ENCODE measurements at places on chromosomes 7 and 10.

DNA sequence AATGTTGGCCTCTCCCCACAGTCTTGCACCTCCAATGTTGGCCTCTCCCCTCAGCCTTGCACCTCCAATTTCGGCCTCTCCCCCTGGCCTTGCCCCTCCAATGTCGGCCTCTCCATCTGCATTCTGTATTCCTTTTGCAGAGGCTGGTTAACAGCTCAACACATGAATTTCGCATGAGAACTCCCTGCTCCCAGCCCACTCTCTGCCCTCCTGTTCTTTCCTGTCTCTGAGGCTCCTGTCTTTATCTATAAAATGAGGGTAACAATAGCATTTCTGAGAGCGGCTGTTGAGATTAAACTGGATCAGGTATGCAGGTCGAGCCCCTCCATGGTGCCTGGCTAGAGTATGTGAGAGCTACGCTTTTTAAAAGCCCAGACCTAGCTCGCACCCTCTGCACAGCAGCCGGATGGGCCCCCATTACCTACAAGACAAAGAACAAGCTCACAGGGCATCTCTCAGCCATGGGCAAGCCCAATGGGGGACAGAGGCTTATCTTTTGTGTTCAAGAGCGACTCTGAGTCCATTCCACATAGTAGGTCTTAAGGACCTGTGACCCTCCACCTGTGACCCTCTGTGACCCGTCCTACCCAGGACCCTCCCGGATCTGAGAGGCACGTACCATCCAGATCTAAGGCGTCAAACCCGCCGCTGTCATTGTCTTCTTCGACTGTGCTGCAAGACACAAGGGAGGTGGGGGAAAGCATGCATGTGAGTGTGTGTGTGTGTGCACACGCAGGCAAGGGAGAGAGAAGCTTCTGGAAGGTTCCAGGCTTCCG is 82.2 kb upstream of the GNA12 start:
- DNase-seq: peak; percentile 62

- DNase-seq: no peak
These were observed 3.9 kb downstream of the FBXW4 start for GRCh38 chr10:101691081-101691480.

DNA sequence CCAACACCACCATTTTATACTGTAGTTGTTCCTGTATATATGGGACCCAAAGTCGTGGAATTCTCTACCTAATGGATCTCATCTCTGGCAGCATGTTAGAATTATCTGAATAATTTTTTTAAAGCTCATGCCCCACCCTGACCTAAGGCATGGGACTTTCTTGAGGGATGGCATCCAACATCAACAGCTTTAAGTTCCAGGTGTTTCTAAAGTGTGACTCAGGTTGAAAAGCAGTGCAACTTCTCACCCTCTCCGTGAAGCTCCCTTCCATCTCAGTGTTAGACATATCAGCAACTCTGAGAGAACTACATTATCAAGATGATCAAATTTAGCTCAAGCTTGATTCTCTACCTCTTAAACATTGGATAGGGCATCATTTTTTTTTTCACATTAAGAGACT is 18.1 kb upstream of the RAB18 start:
- no peak for DNase-seq

DNA sequence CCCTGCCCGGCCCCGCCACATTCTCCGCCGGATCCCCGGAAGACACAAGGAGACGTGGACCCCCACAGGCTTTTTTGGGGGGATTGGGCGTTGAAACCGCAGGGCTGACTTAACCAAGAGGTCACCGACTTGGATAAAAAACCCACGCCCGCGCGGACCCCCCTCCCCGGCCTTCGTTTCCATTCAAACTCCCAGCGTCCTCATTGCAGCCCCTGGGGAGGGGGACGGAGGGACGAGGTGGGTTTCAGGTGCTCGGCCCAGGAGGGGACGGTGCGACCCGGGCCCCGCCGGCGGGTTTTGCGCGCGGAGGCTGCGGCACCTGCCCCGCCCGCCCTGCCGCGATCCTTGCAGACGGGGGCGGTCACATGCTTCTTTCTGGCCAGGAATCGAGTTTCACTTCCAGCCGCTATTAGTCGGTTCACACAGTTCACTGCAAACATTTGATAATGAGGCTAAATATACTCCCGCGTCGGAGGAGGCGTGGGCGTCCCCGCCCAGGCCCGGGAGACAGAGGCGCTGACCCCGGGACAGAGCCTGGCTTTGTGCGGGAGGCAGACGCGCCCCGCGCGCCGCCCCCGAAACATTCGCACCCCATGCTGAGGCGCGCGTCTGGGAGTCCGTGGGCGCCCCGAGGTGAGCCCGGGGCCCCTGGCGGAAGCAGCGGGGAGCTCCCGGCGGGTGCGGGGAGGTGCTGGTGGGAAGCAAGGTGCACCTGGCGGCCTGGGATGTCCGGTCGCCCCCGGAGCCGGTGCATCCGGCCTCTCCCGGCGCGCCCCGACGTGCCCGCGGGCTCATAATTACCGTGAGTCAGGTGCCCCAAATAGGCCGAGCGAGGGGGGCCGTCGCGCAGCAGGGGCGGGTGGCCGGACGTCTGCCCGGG is 2.7 kb upstream of the PDGFA start:
- no peak for DNase-seq

- no peak for DNase-seq
These were observed 41.3 kb downstream of the PIP4K2A start for GRCh38 chr10:22673091-22673392.

DNA sequence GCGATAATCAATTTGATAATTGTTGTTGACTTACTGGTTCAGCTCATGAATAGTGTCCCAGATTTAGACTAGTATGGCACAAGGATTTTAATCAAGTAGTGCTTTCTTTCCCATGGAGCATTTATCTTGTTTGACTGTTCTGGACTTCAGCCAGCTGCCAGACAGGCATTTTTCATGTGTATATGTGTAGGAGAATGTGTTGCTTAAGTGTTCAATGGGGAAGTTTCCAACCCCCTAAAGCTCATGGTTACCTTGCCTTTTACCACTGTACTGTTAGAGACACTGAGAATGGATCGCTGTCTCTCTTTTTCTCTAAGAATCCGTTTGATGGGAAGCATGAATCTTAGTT is 103.9 kb downstream of the LRRC4 start:
- DNase-seq: no peak

DNA sequence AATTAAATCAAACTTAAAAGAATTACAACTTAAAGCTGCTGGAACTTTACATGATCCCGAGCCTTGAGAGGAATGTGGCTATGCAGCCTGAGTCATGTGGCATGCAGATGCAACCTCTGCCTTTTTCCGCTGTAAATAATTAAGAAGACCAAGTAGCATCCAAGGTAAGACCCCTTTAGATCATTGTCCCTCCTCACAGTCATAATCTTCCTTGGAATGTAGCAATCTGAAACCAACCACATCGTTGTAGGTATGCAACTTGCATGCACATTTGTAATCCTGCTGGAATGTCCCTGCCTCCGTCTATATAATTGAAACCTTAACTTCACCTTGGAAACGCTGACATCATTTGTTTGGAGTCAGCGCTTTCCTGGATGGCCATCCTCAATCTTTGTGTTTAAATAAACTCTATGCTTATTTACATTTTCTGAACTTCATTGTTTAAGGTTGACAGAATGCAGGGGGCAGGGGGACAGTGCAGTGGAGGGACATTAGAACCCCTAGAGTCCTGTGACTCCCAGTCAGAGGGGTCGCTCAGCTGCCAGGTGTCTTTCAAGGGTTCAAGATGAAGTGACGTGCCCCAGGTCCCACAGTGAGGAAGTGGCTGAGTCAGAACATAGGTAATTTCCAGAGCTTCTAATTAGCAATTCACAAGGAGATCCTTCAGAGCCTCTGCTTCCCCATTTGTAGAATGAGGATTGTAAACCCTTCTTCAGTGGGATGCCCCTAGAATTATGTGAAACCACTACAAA is 110.7 kb downstream of the RALA start:
- DNase-seq: no peak
